KBM-7 (cell line): ENCODE measurements at places on chromosomes 2 and 18.

GRCh38 chr2:210310550-210310949 lies 4.4 kb downstream of the MYL1 start:
- no peak for DNase-seq

GRCh38 chr2:98479371-98479770 lies 34.7 kb downstream of the INPP4A start:
- DNase-seq = no peak

DNA sequence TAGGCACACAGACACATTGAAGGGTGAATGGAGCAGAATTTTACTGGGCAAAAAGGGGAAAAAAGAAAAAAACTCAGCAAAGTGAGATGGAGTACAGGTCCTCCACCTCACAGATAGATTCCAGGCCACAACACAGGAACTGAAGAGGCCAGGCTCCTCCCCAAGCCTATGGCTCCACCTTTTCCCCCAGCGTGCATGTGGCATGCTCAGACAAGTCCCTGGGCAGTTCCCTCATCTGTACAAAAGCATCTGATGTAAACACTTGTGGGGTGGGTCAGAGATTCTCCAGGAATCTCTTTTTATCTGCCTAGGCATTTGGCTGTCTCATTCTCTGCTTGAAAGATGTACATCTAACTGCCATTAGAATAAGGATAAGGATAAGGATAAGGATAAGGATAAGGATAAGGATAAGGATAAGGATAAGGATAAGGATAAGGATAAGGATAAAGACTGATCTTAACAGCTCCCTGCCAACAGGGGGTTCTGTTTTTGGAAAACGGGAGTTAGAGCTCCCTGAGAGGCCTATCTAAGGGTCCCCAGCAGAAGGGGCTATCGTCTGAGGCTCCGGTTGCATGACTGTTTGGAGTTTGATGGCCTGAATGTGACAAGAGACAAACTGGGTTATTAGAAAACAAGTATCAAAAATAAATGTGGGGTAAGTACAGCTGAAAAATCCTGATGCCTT lies 17.2 kb upstream of the ASXL3 start:
- peak; percentile 45 for DNase-seq

DNA sequence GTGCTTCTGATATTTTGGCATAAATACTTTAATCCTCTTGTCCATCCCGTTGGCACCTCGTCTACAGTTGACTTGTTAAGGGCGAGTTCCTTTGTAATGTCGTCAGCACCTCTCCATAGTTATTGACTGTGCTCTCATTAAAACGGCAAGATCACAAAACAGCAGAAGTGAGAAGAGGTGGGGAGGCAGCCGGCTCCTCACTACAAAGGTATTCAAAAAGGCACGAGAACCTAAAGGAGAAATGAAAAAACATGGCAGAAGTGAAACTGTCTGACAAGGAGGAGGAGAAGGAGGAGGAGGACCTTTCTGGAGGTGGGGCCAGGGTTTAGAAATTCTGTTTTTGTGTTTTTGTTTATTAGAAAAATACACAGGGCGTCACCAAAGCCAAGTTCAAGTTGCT lies 235.6 kb downstream of the BCL11A start:
- DNase-seq = no peak

- DNase-seq = peak; percentile 47
Measured at GRCh38 chr18:48771641-48772375, 179.0 kb downstream of the SMAD7 start.

DNA sequence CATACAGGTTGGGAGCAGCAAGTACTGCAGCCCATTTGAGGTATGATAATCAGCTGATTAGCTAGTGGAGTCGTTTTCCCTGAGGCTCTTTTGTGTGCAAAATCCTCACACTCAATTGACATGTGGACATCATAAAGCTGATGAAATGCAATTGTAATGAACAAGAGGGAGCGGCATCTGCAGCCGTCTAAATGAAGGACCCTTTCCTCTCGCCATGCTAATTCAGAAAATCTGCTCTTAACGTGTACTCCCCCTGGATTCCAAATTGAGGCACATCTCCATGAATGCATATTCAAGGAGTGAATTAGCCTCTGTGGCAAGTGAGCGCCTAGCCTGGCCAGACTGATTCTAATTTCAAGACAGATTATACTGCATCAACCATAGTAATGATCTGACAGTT lies 260.9 kb upstream of the ATP5MC3 start:
- DNase-seq = no peak

- DNase-seq = peak; percentile 47
Measured at GRCh38 chr2:197212344-197213262, 98.0 kb downstream of the ANKRD44 start.

DNA sequence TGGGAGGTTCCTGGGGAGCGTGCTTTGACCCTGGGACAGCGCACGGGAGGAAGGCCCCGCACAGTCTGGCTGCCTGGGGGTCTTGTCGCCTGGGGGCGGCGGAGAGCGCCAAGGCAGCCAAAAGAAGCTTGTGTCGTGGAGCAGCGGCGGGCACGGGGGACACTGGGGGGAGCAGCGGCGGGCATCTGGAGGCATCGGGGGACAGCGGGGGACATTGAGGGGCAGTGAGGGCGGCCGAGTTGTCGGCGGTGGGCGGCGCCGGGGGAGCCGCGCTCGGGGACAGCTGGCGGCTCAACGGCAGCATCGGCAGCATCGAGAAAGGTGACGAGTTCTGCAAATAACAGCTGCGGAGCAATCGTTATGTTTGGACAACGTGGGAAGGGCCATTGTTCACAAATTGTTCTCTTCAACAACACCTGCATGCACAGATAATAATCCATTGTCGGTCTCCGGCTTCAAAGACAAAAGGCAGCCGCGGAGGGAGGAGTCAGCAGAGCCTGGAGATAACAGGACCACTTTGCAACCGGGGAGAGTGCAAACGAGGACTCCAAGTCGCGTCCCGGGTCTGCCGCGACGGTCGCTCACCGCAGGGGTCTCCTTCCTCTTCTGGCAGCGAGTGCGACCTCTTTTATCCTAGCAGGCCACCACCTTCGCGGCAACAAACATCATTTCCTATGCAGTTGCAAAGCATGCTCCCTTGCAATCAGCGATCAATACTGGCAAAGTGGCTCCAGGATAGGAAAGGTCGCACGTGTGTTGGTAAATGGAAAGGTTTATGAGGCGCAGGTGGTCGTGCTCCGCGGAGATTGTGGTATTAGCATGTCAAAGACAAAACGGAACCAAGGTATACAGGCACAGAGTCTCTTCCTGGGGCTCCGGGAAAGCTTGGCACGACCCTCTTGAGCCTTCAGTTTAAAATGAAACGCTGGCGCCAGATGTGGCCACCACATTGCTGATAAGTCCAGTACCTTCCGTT lies 132.3 kb upstream of the DLX2 start:
- DNase-seq = peak; percentile 89

- no peak for DNase-seq
Measured at GRCh38 chr2:240287011-240287410, 146.6 kb upstream of the OTOS start.

DNA sequence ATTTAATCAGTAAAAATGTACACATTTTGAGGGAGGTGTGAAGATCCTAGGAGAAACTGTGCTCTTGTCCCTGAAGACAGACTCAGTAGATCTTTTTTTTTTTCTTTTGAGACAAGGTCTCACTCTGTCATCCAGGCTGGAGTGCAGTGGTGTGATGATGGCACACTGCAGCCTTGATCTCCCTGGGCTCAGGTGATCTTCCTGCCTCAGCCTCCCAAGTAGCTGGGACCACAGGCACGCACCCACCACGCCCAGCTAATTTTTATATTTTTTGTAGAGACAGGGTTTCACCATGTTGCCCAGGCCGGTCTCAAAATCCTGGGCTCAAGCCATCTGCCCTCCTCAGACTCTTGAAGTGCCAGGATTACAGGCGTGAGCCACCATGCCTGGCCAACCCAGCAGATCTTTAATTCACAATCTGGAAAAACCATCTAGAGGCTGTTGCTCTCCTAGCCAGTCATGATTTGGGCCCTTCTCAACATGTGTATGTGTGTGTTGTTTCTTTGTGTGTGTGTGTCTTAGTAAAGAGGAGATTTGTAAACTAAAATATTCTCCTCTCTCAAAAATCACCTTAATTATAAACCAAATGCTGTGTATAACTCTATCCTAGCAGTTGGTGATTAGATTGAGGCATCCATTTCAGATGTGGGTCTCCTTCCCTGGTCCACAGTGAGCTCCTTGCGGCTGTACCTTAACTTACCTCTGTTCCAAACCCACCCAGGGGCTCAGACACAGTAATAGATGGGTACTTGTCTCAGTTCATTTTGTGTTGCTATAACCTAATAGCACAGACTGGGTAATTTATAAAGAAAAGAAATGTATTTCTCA lies 3.9 kb upstream of the MYCN start:
- no peak for DNase-seq
